ENCODE measurements at places on chromosomes 11 and 22. TPM values are rescaled to one million over a fixed set of nuclear protein-coding genes. Genes with fewer than 3 reads are reported as not detected.

BUD13 gene
- total RNA-seq, result 10.3 TPM

TMEM225 gene
- total RNA-seq, result not detected

DNA sequence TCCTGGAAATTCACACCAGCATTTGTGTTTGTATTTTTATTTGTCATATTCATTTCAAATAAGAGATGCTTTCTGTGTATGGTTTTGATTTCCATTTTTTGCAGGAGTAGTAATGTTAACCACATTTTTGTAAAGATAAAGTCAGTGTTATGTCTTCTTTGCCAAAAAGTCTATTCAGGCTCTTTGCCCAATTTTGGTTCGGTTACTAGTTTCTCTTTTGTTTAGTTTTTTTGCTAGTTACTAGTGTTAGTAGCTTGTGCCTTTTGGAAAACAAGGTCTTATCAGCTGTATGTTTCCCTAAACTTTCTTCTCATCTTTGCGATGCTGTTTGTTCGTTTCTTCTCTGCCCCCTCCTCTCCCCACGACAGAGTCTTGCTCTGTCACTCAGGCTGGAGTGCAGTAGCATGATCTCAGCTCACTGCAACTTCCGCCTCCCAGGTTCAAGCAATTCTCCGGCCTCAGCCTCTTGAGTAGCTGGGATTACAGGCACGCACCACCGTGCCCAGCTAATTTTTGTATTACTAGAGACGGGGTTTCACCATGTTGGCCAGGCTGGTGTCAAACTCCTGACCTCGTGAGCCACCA lies 112.3 kb upstream of the GRK3 start:
- no peak overlapping the region for H3K27ac ChIP-seq
- DNase-seq, result no peak
- H3K36me3 ChIP-seq, result peaks cover 25% of the 10 kb centered on the region
- no peak overlapping the region for H3K4me3 ChIP-seq

- no peaks in the 10 kb centered on the region for H3K36me3 ChIP-seq
- H3K27ac ChIP-seq, result peak overlapping the region; percentile 87
- no peaks in the 10 kb centered on the region for H3K4me1 ChIP-seq
- peak overlapping the region; percentile 52 for H3K4me3 ChIP-seq
- DNase-seq, result peak; percentile 75
- H3K27me3 ChIP-seq, result no peaks in the 10 kb centered on the region
Measured at GRCh38 chr11:6655020-6655789, 404 bp downstream of the DCHS1 start.

- peaks cover 52% of the 10 kb centered on the region for H3K4me1 ChIP-seq
- H3K36me3 ChIP-seq, result no peaks in the 10 kb centered on the region
- DNase-seq, result no peak
- peaks cover 53% of the 10 kb centered on the region for H3K27me3 ChIP-seq
- H3K4me3 ChIP-seq, result peak overlapping the region; percentile 61
Measured at GRCh38 chr11:1570896-1571759, 943 bp downstream of the DUSP8 start.

- no peaks in the 10 kb centered on the region for H3K27me3 ChIP-seq
- peaks cover 25% of the 10 kb centered on the region for H3K4me1 ChIP-seq
- peak overlapping the region; percentile 71 for H3K4me3 ChIP-seq
- peaks cover 5% of the 10 kb centered on the region for H3K36me3 ChIP-seq
- DNase-seq, result peak; percentile 72
Measured at GRCh38 chr11:86802601-86803051, 2.3 kb downstream of the PRSS23 start.

DNA sequence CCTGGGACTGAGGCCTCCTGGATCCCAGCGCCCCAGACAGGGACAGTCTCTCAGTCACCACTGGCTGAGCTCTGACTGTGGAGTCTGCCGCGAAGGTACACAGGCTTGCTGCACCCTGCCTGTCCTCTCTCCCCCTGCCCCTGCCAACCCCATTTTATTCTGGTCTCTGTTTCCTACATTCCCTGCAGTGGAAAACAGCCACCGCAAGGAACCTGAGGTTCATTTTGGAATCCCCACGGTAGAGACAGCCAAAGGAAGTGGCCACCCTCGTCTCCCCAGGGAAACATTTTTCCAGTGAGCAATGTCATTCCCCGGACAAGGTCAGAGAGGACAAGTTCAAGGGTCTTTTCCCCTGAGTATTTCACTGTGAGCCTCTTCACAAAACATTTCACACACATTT lies 56.6 kb downstream of the FBXO7 start:
- no peaks in the 10 kb centered on the region for H3K36me3 ChIP-seq
- H3K4me1 ChIP-seq, result peaks cover 36% of the 10 kb centered on the region
- peaks cover 26% of the 10 kb centered on the region for H3K27me3 ChIP-seq
- H3K27ac ChIP-seq, result peak overlapping the region; percentile 73
- DNase-seq, result no peak

DNA sequence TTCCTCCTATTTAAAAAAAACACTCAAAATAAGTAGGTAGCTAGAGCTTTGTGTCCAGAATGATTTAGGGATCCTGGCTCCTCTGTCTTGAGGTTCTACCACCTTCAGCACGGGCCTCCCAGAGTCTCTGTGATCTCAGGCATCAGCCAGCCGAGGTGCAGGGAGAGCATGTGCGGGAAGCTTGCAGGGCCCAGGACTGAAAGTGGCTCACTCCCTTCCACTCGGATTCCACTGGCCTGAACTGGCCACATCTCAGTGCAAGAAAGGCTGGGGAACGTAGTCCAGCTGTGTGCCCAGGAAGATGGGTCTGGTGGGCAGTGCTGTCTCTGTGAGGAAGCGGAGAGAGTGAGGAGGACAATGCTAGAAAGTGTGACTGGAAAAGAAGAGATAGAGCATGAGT lies 68.3 kb upstream of the MYOD1 start:
- peaks cover 40% of the 10 kb centered on the region for H3K27me3 ChIP-seq
- no peak overlapping the region for H3K27ac ChIP-seq
- H3K4me3 ChIP-seq, result no peak overlapping the region
- no peaks in the 10 kb centered on the region for H3K36me3 ChIP-seq
- no peak for DNase-seq

- no peak overlapping the region for H3K4me3 ChIP-seq
- H3K27ac ChIP-seq, result no peak overlapping the region
- no peak for DNase-seq
- H3K4me1 ChIP-seq, result no peaks in the 10 kb centered on the region
Measured at GRCh38 chr11:40380835-40381234, 1078.6 kb downstream of the LRRC4C start.
